DMS153 (cell line): ENCODE measurements at places on chromosomes 2 and 18.
A peak's percentile ranks its signal among the peaks of the same experiment; 100 is the strongest.

GRCh38 chr2:43039376-43040080, 186.9 kb downstream of the ZFP36L2 start:
- DNase-seq, result no peak

GRCh38 chr18:76480913-76481312, 14.1 kb downstream of the ZNF516 start:
- no peak for DNase-seq

DNA sequence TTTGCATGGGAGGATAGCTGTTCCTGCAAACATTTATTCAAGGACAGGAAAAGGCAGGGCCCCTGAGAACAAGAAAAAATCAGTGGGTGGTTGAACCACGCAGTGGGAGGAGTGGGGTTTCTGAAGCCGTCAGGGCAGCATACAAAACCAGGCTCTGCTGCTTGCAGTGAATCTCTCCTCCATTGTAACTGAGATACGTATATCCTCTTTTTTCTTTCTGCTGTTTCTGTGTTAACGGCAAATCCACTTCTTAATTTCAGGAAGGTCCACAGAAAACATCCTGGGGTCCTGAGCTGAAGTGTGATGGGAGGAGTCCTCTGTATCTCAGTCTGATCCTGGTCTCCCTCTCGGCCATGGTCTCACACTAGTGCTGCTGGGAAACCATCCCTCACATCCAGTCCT, 27.2 kb upstream of the KCNF1 start:
- no peak for DNase-seq

DNA sequence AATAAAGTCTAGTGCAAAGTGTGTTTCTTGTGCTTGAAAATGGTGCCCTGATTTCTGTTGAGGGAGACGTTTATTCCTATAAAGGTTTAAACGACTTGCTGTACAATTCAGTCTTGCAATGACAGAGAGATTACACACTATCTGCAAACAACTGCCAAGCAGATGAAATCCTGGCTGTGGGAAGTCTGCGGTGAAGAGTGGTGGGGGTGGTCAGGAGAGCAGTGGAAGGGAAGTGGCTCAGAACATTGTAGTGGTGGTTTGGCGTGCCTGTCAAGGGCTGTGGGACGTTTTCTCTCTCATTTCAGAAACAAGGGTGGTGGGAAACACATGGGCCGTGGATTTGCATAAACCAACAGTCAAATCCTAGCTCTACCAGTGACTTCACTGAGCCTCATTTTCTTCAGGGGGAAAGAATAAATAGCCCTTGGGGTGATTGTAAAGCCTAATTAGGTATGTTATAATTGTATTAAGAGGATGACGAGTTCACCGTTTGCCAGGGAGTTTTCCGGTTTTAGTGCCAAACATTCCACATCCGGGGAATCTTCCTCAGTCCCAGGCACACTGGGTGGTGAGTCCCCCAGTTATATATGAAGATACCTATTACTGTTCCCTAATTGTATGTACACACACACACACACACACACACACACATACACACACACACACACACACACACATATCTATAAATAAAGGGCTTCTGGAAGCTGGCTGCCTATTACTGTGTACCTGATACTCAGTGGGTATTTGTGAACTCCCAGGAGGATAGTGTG, 115.0 kb downstream of the SPTBN1 start:
- DNase-seq, result peak; percentile 32

DNA sequence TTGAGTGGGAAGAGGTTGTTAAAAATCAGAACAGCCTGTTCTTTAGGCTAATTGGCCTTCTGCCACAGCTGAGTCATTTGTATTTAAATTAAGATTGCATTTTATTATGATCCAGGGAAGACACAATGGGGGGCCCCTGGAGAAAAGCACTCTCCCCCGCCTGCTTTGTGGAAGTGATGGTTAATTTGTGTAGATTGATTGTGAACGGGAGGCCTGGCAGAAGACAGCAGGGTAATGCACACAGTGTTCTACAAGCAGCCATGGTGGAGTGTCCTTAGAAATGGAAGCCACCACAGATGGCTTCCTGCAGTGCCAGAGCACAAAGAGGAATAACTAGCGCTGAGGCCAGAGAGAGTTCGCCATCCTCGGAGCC, 19.6 kb downstream of the RAMP1 start:
- no peak for DNase-seq

DNA sequence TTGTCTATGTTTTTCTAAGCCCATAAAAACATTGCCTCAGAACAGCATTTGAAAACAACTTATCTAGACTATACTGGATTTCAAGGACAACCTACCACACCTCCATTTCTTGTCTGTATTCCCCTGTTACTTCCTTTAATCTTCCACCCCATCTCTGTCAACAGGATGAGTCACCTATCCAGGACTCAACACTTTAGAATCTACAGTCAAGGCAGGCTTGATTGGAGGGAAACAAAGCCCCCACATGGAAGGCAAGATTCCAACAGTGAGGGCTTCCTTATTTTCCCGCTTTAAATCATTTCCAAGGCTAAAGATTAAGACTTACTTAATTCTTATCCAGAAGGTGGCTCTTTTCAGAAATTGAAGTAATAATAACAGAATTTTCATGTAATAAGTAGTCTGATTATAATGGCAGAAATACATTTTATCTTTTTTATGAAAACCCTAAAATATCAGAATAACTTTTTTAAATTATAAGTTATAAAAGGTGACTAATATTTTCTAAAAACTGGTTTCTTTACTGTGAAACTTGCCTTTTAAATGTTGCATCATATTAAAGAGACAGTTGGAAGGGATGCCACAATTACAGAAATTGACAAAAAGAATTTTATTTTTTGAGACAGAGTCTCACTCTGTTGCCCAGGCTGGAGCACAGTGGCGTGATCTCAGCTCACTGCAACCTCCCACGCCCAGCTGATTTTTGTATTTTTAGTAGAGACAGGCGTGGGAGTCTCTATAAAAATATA, 138.7 kb upstream of the CCDC150 start:
- no peak for DNase-seq

GRCh38 chr2:180698668-180699067, 281.7 kb upstream of the UBE2E3 start:
- no peak for DNase-seq

GRCh38 chr2:162075689-162076132, 1.7 kb upstream of the DPP4 start:
- no peak for DNase-seq
